NCI-H2107 (cell line): ENCODE measurements at places on chromosomes 7 and 10.
A peak's percentile ranks its signal among the peaks of the same experiment; 100 is the strongest.

GRCh38 chr7:240146-240676 lies 47.8 kb downstream of the FAM20C start:
- DNase-seq, result no peak

- DNase-seq, result no peak
These were observed 43.7 kb downstream of the DGKB start for GRCh38 chr7:14858866-14859265.

DNA sequence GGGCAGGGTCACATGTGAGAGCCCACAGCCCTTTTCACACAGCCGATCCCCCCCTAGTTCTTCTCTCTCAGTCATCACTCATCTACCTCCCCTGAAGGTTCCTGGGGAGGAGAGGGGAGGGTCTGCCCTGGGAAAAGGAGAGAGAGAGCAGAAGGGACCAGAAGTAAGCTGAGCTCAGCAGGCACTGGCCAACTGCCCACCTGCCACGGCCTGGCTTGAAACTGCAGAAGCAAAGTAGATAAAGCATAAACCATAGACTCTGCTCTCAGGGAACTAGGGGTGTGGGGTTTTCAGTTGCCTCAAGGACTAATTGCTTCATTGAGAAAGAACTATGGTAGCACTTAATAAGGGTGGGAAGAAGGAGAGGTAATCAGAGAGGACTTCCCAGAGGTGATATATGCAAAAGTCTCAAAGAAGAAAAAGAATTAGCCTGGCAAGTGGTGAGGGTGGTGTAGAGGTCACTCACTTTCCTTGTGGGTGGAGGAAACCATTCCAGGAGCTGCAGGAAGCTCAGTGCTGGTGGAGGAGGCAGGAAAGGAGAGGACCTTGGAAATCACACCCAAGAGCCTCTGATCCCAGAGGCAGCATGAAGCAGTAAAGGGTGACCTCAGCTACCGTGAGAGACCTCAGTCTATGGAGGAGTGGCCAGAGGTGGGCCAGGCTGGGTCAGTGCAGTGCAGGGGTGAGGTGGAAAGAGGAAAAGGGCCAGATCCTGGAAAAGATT lies 17.2 kb downstream of the PILRA start:
- DNase-seq, result no peak

- DNase-seq, result no peak
These were observed 96.4 kb downstream of the PRKG1 start for GRCh38 chr10:51170518-51171245.

DNA sequence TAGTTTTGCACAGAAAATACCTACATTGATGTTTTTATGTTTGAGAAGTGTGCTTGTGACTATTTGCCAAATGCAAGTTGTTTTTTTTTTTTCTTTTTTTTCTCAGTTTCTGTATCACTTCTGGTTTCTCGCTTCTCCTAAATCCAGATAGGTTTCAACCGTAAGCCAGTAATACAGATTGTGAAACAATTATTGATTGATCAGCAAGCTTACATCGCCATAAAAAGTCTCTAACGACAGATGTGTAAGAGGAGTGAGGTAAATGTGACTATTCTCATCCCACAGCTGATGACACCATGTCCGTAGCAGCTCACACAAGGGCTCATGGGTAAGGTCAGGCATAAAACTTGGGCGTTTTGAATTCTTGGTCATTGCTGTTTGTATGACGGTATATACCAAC lies 202.8 kb upstream of the AKR1E2 start:
- DNase-seq, result no peak

GRCh38 chr10:15084502-15084922 lies 4.1 kb downstream of the ACBD7 start:
- DNase-seq, result peak; percentile 31

DNA sequence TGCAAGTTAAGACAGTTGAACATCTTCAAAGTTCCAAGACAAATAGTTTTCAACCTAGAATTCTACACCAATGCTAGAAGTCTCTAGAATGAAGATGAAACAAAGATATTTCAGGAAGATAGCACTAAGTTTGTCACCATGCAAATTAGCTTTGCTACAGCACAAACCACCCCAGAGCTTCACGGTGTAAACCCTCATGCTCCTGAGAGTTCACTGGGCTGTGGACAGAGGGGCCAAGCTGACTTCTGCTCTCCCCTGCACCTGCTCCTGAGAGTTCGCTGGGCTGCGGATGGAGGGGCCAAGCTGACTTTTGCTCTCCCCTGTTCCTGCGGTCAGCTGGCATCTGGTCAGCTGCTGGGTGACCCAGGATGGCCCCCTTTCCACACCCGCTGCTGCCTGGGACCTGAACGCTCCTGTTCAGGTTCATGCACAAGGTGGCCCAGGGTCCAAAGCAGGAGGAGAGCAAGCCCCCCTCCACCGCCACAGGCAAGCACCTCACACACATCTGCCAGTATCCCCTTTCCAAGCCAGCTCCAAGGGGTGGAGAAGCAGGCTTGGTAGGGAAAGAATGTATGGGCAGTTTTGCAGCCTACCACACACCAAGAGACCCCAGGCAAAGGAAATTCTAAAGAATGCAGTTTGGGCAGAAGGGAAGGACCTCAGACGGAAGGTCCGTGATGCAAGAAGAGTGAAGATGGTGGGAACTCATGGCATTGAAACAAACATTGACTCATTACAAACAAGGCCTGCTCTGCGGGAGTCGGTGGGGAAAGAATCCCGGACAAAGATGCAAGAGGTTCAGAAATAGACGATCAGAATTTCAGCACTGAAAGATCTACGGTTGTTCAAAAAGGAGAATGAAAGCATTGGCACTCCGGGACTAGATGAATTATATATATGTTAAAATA lies 137.8 kb upstream of the PPP2R2D start:
- DNase-seq, result no peak

GRCh38 chr7:22052674-22053365 lies 107.1 kb upstream of the CDCA7L start:
- DNase-seq, result no peak

- no peak for DNase-seq
These were observed 80.8 kb downstream of the PTPRE start for GRCh38 chr10:127987467-127988380.

- no peak for DNase-seq
These were observed 126.4 kb upstream of the DKK1 start for GRCh38 chr10:52187521-52188258.

DNA sequence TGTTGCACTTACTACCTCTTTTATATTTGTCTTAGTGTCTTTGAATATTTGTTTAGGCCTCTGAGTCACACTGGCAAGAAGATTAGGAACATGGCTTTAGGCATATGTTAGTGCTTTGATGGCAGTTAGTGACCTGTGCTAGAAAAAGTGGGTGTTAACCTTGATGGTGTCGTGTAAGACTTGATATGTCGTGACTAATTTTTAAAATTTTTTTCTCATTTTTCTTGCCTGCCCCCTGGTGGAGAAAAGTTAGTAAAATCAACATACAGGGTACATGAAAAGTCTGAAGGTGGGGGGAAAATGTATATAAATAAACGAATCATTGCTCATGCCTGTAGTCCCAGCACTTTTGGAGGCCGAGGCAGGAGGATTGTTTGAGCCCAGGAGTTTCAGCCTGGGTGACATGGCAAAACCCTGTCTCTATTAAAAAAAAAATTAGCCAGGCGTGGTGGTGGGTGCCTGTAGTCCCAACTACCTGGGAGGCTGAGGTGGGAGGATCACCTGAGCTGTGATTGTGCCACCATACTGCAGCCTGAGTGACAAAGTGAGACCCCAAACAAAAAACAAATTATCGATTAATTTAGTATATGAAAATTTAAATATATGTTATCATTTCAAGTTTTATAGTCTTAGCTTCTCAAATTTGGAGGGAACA lies 44.6 kb downstream of the TAX1BP1 start:
- DNase-seq, result no peak

GRCh38 chr7:141754939-141755338 lies 9.0 kb upstream of the TAS2R3 start:
- DNase-seq, result no peak

- DNase-seq, result peak; percentile 44
These were observed 1.3 kb downstream of the CUTC start for GRCh38 chr10:99733366-99733765.

GRCh38 chr10:69389827-69390490 lies 26.8 kb downstream of the TACR2 start:
- DNase-seq, result peak; percentile 37

GRCh38 chr10:97025613-97026242 lies 160.0 kb downstream of the SLIT1 start:
- DNase-seq, result no peak

DNA sequence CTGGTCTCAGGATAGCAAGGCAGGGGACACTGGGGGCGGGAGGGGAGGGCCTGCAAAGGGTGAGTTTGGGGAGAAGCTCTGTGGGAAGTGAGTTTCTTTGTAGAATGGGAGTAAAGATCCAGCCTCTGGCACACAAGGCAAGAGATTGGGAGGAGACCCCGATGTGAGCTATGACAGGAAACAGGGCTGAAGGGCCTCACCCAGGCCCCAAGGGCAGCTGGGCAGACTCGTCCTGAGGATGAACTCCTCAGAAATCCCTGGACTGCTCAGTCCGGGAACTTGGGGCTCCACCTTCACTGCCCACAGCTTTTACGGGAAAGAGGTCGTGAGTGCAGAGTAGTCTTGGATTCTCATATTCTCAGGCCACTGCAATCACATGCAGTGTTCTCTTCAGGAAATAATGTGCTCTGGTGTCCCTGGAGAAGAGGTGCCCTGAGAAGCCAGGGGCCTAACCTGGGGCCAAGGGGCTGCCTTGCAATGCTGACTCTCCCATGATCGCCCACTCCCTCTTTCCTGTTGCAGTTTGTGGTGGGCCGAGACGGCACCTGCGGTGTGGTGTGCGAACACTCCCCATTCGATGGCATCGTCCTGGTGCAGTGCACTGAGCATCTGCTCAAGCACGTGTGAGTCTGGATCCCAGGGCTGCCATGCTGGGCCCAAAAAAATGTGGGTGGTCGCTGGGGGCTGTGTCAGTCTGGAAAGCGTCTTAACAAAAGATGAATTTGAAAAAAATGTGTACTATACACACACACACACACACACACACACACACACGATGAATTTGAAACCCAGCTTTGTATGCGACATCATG lies 31.3 kb upstream of the C10orf53 start:
- no peak for DNase-seq

- DNase-seq, result no peak
These were observed 227.6 kb downstream of the DGKI start for GRCh38 chr7:137619181-137619580.

- DNase-seq, result peak; percentile 34
These were observed 10.4 kb upstream of the USP54 start for GRCh38 chr10:73601486-73601921.

DNA sequence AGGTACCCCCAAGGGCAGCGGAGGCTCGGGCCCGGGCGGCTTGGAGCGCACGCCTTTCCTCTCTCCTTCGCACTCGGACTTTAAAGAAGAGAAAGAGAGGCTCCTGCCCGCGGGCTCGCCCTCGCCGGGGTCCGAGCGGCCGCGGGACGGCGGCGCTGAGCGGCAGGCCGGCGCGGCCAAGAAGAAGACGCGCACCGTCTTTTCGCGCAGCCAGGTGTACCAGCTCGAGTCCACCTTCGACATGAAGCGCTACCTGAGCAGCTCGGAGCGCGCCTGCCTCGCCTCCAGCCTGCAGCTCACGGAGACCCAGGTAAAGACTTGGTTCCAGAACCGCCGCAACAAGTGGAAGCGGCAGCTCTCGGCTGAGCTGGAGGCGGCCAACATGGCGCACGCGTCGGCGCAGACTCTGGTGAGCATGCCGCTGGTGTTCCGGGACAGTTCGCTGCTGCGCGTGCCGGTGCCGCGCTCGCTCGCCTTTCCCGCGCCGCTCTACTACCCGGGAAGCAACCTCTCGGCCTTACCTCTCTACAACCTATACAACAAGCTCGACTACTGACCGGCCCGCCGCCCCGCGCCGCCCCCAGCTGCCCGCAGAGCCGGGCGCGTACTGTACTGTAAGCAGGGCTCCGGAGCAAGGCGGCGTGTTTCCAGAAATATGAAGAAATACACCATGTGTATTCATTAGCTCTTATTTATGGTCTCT lies 1.8 kb downstream of the HMX2 start:
- DNase-seq, result no peak

DNA sequence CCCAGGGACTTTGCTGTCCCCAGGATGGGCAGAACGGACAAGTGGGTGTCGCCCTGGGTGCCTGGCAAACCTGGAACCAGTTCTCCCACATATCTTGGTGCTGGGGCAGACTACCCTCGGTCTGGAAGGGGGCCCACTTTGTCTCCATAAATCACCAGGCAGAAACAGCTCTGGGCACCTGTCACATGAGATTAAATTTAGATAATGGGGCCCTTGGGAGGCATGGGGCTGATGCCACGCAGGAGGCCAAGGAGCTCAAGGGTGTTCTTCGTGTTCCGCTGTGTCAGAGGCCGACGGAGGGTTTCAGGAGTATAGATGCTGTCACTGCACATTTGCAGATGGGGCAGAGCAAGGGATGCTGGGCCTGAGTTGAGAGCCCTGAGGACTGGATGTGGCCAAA lies 72.7 kb downstream of the TMEM130 start:
- DNase-seq, result no peak

GRCh38 chr10:34638406-34639054 lies 176.6 kb downstream of the PARD3 start:
- no peak for DNase-seq

DNA sequence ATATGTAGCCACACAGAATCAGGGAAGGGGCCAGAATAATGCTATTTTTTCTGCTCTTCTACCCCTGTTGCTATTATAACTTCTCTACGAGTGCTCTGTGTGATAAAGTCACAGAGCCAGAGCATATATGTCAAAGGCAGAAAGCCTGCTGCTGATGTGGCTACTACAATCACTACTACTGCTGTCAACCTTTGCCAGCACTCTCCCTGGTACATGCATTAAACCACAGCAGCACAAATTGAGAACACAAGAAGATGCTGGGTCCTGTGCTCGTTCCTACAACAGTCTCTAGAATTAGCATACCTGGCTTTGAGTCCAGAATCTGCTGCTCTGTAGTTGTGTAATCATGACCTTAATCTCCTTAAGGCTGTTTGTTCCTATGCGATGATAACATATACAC lies 108.6 kb downstream of the SEMA3A start:
- no peak for DNase-seq

DNA sequence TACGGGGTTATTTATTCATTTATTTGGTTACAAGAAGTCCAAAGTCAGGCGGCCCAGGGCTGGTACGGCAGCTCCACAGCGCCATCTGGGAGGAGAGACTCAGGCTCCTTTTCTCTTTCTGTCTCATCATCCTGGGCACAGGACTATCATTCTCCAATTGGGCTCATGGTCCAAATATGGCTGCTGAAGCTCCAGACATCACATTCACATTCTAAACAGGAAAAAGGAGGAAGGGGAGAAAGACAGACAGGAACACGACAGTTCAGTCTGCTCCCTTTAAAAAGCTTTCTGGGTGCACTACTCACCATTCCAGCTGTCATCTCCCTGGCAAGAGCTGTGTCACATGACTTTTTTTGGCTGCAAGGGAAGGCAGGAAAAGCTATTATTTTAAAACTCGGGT lies 74.4 kb upstream of the PDZD8 start:
- DNase-seq, result no peak

- DNase-seq, result no peak
These were observed 560.1 kb downstream of the PARD3 start for GRCh38 chr10:34255035-34255434.

GRCh38 chr7:29988424-29989256 lies 961 bp downstream of the SCRN1 start:
- no peak for DNase-seq

DNA sequence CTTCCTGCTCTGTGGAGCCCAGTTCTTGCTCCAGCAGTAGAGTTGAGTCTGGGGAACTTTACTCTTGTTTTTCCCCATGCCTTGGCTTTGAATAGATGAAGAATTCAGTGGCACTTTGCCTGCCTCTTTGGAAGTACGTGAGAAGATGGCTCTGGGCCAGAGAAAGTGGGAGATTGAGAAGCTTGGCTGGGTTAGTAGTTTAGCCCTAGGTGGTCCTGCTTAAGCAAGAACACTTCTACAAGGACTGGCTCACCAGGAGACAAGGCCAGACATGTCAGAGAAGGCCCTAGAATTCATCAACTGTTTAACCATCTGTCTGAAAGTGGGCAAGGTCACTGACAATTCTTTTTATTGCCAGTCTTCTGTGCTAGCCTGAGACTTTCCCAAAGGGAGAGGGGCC lies 410.3 kb downstream of the TYW1 start:
- DNase-seq, result no peak
